ENCODE measurements at places on chromosomes 6 and 20. TPM values are rescaled to one million over a fixed set of nuclear protein-coding genes. Genes with fewer than 3 reads are reported as not detected.

Gene RBM12
- total RNA-seq: 46.9 TPM

Gene ADTRP
- total RNA-seq: 4.1 TPM

Gene SLC17A3
- total RNA-seq: not detected

Gene RNGTT
- 15.2 TPM for total RNA-seq

Gene TPX2
- total RNA-seq: 164 TPM

- DNase-seq: no peak
These were observed 140.8 kb upstream of the AGPAT4 start for GRCh38 chr6:161414707-161415106.

- DNase-seq: no peak
These were observed 121.3 kb upstream of the BCLAF1 start for GRCh38 chr6:136411025-136411325.

GRCh38 chr6:25124216-25124715, 154.9 kb upstream of the CARMIL1 start:
- no peak for DNase-seq

DNA sequence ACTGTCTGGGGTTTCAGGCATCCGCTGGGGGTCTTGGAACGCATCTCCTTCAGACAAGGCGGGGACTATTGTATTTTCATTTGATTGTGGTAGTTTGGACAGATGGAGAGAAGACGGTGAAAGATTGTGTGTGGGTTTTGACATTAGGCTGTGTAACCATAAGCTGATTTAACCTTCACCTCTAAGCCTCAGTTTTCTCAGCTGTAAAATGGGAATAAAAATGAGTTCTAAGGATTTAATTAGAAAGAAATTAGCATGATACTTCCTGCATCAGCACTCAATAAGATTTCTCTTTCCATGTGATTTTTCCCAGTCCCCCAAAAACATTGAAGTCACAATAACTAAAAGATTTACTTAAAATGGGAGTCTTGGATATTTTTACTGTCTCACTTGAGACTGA, 78.1 kb downstream of the CBFA2T2 start:
- no peak for DNase-seq

DNA sequence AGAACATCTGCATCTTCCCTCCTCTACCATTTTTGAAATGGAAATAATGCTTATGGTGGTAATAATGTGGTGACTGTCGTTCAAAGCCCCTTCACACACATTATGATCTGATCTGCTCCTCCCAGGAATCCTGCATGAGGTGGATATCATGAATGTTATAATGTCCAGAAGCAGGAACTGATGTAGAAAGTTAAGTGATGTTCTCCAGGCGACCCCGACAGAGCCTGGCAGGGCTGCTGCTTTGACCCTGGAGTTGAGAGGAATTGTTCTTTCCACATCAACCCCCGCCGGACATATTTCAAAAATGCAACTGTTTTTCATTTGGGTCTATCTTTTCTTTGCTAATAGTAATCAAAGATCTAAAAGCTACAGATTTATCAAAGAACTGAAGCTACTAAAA, 131.6 kb downstream of the GMPR start:
- no peak for DNase-seq

- DNase-seq: no peak
These were observed 574 bp downstream of the RPS12 start for GRCh38 chr6:132814716-132815570.

DNA sequence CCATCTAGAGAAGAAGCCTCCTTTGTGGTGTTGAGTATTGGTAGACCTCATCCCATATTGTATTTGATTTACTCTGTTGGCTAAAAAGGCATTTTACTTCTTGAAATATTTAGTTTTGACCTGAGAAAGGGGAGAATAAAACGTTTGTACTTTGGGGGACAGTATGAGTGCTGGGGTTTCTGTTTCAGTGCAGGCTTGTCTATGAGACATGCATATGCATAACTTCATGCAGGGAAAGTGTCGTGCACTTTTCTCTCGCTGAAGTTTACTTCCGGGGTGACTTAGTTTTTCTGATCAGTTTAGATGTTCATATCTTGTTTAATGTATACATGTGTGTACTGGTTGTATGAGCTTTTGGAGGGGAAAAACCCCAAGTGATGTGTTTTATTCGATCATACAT, 59.5 kb downstream of the UTRN start:
- no peak for DNase-seq

DNA sequence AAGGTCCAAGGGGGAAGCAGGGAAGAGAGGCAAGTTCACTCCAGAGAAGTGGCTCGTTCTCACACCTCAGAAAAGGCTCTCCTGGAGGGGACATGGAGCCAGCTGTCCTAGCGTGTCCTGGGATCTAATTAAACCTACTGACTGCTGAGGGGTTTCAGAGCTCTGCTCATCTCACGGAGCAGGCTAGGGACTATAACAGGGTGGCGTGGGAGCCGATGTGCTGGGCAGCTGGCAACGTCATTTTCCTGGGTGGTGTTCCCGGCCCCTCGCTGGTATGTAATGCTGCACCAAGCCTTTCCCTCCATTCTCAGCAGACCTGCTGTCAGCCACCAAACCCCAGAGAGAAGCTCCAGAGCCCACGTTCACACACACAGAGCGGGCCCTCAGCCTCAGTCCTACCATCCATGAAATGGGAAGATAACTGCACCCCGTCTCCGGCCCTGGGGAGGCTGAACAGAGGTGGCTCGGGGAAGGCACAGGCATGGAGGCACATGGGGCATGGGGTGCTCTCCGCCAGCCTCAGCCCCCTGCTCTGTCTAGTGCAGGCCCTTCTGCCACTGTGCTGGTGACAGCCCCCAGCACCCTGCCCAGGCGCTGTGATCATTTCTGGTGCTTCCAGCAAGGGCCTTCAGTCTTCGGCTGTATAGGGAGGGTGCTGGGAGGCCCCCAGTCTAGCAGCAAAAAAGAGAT, 1.9 kb downstream of the CST7 start:
- DNase-seq: no peak

DNA sequence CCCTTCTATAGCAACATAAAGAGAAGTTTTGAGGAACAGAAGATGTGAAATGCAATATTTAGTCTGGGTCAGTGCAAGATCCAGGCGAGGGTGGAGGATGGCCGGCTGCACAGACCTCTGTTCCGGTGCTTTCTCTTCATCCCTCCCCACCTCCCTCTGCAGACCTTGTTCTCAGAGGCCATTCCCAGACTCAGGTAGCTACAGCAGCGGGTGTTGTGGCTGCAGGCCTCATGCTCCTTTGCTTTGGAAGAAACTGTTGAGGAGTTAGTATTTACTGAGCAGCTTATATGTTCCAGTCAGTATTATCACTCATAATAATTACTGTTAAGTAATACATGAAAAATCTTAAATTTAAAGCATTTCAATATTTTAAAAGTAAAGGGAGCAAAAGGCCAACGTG, 1.7 kb downstream of the BTN3A3 start:
- DNase-seq: no peak

GRCh38 chr20:6200092-6200491, 77.3 kb upstream of the FERMT1 start:
- DNase-seq: no peak

DNA sequence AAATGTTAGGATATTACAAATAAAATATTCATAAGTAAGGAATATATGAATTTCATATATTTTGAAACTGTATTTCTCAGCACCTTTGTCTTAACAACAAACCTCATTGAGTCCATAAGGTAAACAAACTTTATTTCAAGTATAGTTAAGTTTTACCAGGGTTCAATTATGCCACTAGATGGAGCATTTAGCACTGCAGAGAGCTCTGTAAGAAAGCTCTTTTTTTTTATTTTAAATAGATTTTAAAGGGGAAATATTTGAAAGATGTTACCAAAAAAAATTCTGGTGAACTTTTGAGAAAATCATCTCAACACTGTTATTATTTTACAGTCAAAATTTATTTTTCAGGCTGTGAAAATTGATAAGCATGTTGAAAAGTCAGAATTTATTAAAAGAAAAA, 955.2 kb upstream of the EYS start:
- DNase-seq: no peak

GRCh38 chr6:80343511-80343910, 237.0 kb downstream of the BCKDHB start:
- no peak for DNase-seq

DNA sequence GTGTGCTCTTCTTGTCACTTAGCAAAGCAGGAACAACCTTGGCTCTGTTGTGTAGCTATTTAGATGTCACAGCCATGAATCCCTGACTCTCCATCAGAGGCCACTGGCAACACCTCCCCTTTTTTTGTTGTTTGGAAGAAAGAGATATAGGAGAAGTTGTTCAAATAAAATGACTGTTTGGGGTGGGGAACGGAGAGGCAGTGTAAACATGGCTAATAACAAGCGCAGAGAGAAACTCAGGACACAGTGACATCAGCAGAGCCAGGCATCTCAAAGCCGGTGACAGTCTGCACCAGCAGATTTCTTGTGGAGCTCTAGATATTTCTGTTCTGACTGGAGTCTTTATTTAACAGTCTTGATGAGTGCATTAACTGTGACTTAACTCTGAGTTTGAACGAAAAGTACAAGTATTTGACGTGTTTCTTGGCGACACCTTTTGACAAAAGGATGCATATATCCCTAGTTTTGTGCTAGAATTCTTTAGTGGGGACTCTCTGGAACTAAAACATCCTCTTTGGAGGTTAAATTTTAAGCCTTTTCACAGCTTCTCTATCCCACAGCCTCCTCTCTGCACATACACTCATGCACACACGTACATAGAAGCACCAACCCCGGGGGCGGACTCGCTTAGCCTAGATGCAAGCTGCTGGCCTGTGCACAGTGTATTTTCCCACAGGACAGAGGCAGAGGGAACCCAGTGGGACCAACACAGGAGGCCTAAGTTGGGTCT, 53.8 kb downstream of the ADAT2 start:
- no peak for DNase-seq

GRCh38 chr6:27139756-27140579, 107.5 kb upstream of the PRSS16 start:
- DNase-seq: no peak
